GOT3 (cell line): ENCODE measurements at places on chromosomes 11 and 22.

DNA sequence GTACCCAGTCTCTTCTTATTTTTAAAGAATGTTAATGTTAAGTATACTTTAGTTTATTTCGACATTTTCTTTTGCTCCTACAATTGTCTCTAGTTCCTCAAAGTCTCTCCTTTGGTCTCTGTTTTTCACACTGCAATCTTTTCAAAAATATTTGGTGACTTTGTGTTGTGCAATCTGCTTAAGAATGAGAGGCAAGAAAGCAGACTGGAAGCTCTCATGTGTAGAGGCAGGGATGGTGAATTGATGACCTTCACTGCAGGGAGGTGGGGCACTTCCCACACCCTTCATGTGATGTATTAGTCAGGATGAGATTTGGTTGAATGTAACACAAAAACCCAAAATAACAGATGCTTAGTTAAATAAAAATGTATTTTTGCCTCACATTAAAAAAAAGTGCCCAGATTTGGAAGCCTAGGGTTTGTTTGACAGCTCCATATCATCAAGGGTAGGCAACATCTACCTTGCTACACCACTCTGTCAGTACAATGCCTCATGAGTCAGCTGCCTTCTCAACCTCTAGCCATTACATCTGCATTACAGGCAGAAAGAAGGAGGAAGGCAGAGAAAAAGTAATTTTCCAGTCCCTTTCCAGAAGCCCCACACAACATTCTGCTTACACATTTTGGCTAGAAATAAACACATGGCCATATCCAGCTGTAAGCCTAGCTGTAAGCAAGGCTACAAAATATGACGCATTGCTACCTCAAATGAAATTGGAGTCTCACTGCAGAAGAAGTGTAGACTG, 3.8 kb upstream of the MMP27 start:
- no peak for DNase-seq

DNA sequence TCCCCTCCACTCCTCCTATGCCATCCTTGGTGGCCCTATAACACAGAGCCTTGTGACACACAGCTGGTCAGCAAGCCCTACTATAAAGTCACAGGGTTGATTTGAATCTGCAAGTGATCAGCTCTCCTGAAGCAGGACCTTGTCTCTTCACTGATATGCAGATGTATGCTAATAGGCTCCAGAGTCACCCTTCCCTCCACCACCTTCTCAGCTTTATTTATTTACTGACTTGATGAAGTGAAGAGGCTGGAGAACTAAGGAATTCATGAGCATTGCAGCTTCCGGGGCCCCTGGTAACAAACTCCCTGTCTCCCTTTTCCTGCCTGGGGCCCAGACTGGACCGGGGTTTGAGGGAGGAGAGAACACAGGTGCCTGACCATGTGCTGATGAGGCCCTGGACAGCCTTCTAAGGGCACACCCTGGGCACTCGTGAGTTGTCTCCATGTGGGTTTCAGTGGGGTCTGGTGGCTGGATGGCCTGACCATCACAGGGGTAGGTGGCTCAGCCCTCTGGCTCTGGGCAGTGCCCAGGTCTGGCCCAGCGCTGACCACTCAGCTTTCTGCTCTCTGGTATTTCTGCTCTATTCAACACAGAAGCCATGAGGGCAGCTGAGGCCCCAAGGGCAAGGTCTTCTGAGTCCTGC, 307.5 kb downstream of the NTM start:
- no peak for DNase-seq

DNA sequence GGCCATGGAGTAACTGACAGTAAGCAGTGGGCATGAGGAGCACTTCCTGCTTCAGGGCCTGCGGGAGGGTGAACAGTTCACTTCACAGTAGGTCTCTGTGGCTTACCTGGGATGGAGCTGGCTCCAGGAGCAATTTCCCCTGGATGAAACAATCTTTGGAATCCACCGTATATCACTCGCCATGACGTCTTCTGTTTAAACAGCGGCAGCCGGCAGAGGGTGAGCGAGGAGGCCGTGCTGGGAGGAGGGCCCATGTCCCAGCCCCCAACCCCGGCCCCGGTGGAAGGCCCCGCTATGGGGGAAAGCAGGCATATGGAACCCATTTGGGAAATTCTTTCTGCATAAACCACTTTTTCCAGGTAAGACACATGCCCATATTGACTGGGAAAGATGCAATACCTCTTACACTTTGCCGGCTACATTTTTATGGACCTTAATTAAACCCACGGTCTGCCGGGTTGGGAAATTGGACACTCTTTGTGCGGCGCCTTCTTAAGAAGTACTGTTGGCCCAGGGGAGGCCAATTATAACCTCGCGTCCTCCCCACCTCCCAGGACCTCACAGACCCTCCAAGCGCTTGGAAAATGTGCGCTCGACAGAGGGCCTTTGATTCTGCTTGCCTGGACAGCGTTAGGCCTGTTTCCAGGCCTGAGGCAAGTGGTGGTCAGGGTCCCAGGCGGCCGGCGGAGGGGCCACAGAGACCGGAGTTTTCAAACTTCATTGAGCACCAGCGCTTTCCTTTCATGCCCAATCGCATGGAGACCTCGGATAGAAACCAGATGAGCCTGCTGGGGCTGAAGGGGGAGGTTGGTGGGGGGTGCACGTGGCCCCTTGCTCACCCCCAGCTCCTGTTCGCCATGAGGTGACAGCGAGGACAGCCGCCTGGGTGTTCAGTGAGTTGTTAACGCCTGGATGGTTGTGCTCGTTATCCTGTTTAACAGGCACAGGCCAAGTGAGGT, 40.4 kb downstream of the SMIM38 start:
- DNase-seq = no peak

DNA sequence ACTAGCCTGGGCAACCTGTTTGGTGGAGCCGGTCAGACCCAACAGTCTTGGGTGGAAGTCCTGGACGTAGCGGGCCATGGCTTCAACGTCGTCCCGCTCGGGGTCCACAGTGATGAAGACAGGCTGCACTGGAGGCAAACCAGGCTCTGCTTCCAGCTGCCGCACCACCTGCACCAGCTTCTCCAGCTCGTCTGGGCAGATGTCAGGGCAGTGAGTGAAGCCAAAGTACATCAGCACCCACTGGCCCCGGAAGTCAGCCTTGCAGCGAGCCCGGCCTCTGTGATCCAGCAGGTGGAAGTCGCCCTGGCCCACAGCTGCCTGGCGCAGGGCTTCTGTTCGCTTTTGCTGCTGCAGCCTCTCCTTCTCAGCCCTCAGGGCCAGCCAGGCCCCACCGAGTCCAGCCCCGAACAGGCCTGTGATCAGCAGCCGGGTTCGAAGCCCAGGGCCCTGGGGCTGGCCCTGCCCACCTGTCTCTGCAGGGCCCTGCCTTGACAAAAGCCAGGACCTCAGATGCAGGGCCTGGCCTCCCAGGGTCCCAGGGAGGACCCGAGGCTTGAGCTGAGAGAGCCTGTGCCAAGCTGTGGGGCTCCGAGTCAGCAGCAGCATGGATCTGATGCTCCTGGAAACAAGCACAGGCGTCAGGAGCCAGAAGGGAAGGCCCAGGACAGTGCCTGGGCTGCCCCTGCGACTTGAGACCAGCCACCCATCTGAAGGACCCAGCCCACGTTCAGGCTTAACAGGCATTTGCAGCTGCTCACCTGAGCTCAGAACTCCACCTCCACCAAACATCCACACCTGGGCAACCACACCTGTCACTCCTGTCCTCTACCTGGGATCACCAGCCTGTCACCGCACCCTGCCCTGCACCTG, 1.4 kb downstream of the SCO2 start:
- no peak for DNase-seq

DNA sequence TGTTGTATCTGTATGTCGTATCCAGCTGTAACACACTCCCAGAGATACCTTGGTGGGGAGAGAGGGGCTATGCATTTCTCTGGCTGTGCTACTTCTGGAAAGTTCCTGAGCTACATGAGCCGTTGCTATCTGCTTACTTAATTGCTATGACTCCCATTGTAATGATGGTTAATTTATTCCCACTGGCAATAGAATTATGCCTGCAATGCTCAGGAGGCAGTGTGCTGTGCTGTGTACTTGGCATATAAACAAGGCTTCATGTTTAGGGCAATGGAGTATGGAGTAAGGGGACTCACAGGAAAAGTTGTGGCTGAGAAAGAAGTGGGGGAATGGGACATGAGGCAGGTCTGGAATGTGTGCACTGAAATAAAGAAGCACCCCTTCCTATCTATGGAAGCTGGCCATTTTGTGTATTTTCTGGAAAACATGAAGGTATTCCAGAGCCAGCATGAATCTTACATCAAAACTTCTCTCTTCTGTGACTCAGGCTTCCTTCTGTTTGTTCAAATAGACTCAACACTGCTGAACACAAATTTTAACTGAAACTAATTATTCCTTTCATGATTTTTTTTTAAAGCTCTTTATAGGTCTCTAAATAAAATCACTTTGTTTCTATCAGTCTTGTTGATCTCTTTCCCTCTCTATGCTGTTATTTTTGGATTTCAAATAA, 40.6 kb downstream of the CD44 start:
- DNase-seq = no peak

DNA sequence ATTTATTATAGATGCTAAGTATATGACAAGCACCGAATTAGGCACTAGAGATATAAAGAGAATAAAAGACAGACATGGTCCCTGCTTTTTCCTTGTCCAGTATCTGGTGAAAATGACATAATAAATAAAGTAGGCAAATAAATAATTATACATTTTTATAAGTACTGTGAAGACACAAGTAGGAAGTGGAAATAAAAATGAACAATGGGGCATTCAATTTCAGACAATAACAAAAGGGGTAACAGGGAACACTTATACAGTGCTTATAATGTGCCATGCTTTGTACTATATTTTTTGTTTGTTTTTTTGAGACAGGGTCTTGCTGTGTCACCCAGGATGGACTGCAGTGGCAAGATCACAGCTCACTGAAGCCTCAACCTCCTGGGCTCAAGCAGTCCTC, 4.3 kb downstream of the KBTBD3 start:
- no peak for DNase-seq

GRCh38 chr11:3609416-3610265, 32.2 kb downstream of the ART5 start:
- DNase-seq = no peak

GRCh38 chr11:94675813-94676212, 92.3 kb upstream of the AMOTL1 start:
- no peak for DNase-seq

DNA sequence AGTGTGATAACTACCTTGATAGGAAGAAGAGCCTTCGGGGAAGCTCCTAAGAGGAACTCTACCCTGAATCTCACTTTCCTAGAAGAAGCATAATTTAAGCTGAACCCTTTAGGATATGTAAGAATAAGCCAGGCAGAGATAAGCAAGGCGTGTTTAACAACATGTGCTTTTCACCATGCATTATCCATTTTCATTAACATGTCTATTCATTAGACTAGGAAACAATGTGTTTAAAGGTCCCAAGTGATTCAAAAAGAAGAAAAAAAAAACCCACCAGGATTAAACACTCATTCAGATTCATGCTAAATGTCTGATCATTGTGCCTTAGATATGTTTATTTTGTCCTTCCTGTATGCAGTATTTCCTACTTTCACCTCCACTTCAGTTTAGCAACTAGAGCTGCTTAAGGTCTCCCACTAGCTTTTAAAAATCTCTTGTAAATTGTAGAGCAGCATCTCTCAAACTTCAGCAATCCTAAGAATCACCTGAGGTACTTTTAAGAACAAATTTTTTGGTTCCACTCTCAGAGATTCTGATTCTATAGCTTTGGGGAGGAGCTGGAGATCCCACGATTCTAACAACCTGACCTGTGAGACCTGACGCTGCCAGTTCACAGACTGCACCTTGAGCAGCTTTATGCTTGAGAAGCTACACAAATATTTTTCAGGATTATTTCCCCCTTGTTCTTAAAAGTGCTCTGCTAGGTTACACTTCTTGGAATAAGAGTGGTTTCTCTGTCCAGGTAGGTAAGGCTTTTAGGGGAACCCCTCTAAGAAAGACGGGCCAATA, 955.4 kb upstream of the CCDC90B start:
- no peak for DNase-seq

GRCh38 chr11:10858439-10859325, 829 bp upstream of the ZBED5 start:
- no peak for DNase-seq
